ENCODE measurements at places on chromosomes 16 and 17. TPM values are rescaled to one million over a fixed set of nuclear protein-coding genes. Genes with fewer than 3 reads are reported as not detected.

The C17orf67 gene
- 1.9 TPM for total RNA-seq

DNA sequence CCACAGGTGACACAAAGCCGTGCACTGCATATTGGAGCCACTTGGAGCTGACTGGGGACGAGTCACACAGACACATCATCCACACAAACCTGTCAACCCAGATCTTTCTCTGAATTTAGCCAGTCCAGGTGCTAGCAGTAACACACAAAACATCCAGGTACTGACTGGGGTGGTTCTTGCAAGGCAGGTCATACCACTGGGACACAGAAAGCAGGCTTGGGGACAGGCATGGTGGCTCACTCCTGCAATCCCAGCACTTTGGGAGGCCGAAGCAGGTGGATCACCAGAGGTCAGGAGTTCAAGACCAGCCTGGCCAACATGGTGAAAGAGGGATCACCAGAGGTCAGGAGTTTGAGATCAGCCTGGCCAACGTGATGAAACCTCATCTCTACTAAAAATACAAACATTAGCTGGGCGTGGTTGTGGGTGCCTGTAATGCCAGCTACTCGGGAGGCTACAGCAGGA is 14.9 kb downstream of the ENPP7 start:
- no peak for DNase-seq

The TRPV2 gene
- total RNA-seq, result 2.0 TPM

The OMG gene
- total RNA-seq, result 9.4 TPM
